ENCODE measurements at places on chromosomes 1 and 21.
A peak's percentile ranks its signal among the peaks of the same experiment; 100 is the strongest.

DNA sequence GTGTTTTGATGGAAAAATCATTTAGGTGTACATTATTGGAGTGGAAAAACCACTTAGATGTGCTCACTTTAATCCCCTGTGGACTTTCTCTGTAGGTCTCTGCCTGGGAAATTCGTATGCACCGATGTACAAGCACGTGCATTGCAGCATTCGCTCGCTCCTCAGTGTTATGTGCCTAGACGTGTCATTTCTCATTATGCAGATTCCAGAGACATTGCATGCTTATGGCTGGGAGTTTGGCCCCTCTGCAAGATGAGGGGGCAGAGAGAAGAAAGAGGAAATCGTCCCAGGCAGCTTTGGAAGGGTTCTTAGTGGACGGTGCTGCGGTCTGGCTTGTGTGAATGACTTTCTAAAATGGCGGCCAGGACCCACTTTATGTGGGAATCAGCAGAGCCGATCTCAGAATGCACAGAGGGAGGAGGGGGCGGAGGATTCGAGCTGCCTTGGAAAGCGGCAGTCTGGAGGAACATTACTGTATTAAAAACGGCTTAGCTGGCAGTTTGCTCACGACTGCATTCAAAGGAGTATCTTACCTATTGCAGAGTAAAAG is 2.3 kb downstream of the SPEN start:
- peak; percentile 16 for ATAC-seq

DNA sequence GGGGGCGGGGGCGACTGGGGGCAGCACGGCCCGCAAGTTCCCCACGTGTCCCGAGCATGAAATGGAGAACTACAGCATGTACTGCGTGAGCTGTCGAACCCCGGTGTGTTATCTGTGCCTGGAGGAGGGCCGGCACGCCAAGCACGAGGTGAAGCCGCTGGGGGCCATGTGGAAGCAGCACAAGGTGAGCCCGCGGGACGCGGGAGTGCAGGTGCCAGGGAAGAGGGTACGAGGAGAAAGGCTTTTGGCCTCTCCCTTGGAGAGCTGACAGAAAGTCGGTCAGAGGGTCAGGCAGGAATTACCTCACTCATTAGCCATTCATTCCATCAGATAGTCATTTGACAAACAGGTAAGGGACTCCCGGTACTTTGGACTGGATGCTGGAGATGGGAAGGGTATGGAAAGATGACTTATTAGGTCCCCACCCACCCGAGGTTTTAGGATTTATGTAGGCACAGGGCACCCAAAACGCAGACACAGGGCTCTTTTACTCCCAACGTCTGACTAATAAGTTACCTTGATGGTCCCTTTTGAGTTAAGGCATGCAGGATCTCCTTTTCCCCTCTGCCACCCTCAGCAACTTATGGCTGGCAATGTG is 2.1 kb downstream of the TRIM67 start:
- ATAC-seq: no peak

- ATAC-seq: no peak
Measured at GRCh38 chr1:30378003-30378596, 345.3 kb downstream of the MATN1 start.

DNA sequence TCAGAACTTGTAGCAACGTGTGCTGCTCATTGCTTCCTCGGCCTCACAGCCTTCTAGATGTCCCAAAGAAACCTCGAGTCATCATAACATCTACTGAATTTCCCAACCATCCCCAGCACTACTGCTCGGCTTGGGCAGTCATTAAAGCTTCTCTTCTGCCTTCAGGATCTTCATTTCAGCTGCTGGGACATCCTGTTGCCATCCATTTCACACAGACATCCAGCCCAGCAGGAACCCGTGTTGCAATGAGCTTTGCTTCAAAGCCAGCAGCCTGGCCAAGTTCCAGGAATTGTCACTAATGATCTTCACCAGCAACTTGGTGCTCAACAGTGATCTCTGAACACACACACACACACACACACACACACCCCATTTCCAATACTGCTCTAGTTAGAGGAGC is 18.5 kb downstream of the WLS start:
- ATAC-seq: no peak

All from activated T-helper 17 cell treated with anti-CD3 and anti-CD28 coated beads, Interleukin-2, amount 50 U/mL, for 72 hours (primary cell).